ENCODE measurements at places on chromosomes 7 and 10. TPM values are rescaled to one million over a fixed set of nuclear protein-coding genes. Genes with fewer than 3 reads are reported as not detected.

PGAM2 gene
- total RNA-seq: 0.36 TPM

GRCh38 chr10:110872145-110872983 is 636 bp downstream of the PDCD4 start:
- DNase-seq: peak; percentile 78

- DNase-seq: no peak
Observed at GRCh38 chr10:72186258-72186981, 29.4 kb upstream of the ANAPC16 start.

DNA sequence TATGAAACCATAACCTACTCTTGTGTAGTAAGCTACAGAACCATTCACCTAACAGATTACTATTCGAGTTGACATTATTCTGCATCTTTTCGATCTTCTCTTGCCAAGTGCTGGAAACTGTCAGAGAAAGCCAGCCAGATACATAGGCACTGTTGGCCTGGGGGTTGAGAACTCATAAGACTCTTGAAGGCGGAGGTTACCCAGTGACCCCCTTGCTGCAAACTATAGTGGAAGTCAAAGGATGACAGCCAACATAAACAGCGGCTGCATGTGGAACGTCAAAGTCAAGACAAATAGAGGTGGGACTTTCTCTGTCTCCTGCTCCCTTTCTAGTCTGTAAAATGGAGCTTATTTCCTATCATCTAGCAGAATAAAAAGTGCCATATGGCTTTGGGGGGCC is 394.2 kb downstream of the LRMDA start:
- DNase-seq: no peak

- DNase-seq: no peak
Observed at GRCh38 chr7:27091941-27092818, 3.6 kb downstream of the HOXA1 start.

DNA sequence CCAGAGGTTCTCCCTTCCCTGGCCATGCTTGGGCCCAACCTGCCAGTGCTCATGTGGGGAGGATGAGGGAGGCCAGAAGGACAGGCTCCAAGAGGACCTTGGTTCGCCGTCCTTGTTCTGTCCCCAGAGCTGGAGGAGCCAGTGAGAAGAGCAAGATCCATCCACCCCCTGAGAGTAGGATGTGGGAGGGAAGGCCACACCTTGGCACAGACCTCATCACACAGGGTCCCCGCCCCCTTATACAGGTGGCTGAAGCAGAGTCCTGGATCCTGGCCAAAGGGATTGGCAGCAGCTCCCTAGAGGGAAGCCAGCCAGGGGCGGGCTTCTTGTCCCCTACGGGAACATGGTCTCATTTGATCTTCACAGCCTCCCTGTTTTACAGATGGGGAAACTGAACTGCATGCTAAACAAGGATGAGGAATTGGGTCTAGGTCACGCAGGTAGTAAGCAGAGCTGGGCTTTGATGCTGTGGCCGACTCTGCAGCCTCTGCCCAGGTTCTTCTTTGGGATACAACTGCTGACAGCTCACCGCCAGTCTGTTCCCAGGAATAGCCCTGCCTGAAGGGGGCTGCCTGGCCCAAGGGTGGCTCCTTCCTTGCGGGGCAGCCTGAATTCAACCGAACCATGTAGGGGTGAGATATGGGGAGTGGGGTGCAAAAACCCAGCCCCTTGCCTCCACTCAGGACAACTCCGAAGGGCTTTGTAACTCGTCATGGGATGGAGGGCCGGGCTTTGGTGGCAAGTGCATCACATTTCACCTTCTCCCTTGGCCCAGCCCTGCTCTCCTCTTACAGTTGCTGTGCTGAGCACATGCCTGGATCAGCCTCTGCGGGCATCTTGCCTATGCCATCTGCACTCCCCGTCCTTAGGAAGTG is 62.2 kb upstream of the KDM7A start:
- no peak for DNase-seq

All from osteoblast (primary cell).